Activated CD4-positive, CD25-positive, alpha-beta regulatory T cell treated with anti-CD3 and anti-CD28 coated beads, Interleukin-2, amount 50 U/mL, for 24 hours (primary cell): ENCODE measurements at places on chromosomes 3 and 15.

DNA sequence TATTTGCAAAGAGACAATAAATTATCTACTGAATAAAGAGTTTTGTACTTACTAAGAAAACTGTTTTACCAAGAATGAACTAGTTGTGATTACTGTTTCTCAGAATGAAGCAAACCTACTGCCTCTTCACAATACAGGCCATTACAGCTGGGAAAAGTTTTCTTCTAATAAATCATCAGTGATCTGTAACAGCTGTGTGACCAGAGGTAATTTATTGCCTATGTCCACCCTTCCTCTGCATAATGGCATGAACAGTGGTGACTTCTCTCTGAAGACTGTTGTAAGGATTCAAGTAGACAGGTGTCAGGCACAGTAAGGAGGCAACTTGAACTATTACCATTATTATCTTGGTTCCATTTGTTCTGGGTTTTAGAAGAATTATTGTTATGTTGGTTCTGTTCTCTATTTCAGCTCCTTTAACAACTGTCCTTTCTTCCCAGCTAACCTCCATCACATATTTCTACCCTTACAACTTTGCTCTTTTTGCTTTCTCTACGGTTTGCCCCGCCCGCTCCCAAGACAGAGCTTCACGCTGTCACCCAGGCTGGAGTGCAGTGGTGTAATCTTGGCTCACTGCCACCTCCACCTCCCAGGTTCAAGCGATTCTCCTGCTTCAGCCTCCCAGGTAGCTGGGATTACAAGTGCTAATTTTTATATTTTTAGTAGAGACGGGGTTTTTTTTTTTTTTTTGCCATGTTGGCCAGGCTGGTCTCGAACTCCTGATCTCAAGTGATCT lies 51.5 kb downstream of the PRKAR2A start:
- ATAC-seq = no peak

DNA sequence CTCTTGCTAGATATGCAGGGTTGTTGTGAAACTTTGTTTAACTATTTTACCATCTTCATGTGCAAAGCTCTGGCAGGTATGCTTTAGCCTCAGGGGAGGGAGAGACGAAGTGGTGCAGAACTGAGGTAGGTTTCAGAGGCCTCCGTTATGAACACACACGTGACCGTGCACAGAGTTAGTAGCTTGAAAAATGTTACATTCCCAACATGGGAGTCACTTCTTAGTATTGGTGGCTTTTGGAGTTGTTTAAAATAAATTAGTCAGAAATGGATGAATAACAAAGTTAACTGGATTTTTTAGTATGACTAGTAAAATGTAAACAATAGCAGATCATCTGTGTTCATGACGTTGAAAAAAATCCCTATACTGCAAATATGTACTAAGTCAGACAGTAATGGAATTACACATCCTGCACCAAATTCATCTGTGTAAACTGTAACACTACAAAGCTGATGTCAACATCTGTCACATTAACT lies 279.6 kb downstream of the KLF13 start:
- ATAC-seq = no peak

DNA sequence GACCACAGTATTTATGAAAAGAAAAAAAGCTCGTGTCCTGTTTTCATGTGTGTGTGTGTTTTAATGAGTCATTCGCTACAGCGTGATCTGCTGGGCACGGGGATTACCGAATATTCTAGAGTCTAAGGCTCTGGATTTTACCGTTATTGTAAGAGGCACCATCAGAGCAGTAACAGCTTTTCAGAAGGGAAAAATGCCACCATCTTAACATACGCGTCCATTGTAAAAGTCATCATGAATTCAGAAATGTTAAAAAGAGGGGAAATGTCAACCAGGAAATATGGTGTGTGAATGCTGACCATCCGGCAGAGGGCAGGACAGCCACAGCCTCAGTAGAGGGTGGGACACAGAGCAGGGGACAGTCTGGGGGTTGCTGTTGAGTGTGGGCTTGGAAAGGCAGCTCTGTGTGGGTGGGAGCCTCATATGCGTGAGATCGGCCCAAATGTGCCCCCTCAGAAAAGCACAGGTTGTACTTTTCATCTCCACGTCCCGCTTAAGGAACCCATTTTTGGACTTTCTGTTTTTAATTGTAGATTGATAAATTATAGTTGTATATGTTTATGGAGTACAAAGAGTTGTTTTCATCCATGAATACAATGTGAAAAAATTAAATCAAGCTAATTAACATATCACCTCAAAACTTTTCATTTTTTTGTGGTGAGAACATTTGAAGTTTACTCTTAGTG lies 69.6 kb downstream of the ASB7 start:
- no peak for ATAC-seq

DNA sequence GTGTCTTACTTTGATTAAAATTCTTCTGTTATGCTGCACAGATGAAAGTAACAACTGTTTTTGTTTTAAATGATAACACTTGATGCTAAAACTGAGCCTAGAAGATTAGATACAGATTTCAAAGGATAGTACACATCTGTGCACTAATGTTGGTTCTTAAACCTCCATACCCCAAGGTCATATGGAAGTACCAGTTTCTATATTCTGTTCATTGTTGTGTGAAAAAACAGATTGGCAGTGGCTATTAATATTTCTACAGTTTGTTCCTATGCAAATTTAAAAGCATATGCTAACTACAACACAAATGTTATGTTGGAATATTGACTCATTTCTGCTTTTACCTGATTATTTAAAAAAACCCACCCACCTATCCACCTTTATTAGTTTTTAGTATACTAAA lies 32.0 kb upstream of the GBE1 start:
- no peak for ATAC-seq

GRCh38 chr15:57146506-57147201 lies 228.2 kb downstream of the TCF12 start:
- ATAC-seq = no peak

DNA sequence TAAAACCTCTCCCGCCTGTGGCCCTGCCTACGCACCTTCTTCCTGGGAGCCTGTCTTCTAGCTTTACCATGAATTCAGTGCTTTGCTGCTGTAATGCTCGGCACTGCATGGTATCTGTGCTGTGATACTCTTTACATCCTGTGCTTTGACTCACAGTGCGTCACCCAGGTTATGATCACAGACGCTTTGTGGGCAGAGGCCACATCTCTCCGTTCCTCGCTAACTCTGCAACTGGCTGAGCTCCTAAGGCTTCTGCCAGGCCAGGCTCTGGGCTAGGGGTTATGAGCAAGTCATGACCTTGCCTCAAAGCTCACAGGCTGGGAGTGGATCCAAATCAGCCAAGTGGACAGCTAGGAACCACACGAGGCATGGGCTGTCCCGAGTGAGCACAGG lies 23.2 kb downstream of the SPTBN5 start:
- ATAC-seq = peak; percentile 88

GRCh38 chr15:72591361-72591760 lies 63.1 kb upstream of the GOLGA6B start:
- no peak for ATAC-seq

DNA sequence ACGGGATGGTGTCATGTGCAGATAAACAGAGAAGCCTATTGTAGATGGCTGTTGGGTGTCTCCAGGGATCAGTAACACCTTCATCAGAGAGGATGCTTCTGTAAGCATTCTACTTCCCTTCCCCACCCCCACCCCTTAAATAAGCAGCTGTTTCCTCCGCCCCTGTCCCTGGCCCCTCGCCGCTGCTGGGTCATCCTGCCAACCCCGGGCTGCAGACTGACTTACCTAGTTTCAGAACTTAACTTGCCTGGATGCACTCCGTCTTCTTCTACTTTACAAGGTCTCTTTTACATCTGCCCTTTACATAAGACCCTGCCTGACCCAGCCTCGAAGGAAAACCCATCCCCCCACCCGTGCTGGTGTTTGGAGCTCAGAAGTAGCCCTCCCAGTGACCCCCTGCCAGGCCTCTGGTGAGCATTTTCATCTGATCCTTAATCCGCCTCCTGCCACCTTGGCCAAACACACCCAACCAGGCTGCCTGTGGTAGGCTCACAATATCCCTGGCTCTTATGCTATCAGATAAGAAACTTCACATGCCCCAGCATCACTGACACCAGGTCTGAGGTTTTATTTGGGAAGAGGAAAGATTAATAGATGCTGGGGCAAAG lies 103.0 kb upstream of the HES1 start:
- ATAC-seq = no peak

DNA sequence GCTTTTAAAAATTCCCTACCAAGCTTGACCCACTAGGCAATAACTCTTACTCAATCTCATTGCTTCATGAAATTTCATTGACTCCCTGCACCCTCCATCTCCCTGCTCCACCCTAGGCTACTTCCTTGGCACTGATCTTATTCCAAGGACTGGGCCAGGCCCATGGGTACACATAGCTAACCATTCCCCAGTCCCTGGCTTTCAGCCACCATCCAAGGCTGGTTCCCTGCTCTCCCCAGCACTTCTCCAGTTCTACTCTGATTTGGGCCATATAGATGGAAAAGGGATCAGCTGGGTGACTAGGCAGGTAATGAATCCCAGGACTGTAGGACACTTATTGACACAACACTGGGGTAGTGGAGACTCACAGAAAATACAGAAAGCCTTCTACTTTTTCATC lies 88.1 kb upstream of the NEO1 start:
- no peak for ATAC-seq

DNA sequence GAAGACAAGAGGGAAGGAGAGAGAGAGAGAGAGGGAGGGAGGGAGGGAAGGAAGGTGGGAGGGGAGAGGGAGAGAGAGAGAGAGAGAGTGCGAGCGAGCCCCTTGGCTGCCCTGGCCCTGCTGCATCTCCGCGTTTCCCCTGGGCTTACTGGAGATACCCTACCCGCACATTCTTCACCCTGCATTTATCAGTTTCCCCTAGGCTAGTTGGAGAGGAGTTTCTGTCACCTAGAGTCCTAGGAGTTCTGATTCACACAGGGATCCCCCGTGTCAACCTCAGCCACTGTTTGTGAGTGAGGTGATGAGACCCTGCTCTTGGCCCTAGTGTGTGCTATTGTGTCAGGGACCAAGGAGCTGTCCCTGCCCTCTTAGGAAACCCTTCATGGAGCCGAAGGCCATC lies 18.7 kb downstream of the BHLHE40 start:
- no peak for ATAC-seq

GRCh38 chr15:45414215-45414885 lies 36.0 kb upstream of the GATM start:
- no peak for ATAC-seq

GRCh38 chr15:34812369-34812768 lies 17.0 kb upstream of the ACTC1 start:
- ATAC-seq = no peak

GRCh38 chr3:126081618-126082361 lies 2.1 kb downstream of the SLC41A3 start:
- no peak for ATAC-seq

GRCh38 chr15:62469478-62469873 lies 304.4 kb upstream of the C2CD4B start:
- no peak for ATAC-seq

DNA sequence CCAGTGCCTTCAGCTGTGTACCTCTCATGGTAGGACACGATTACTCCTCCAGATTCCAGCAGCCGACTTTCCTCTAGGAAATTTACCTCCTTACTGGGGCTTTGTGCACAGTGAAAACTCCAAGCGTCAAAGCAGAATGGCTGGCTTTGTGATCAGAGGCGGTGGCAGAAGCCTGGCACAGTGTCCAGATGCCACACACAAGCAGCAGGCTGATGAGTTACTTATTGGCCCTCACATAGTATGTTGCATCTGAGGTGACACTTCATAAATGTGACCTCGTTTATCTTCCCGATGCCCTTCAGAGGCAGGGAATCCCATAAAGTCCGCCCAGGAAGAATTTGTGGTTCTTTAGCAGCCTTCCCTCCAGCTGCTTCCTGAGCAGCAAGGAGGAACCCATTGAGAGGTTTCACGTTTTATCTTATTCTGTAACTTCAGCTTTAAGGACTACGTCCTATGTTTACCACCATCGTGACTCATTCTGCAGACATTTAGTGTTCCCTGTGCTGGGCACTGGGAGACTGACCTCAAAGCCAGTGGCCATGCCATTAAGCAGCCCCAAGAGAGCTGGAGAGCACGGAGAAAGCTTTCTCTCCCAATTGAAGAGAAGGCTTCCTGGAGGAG lies 107.1 kb upstream of the C15orf61 start:
- ATAC-seq = no peak

GRCh38 chr3:43960448-43960840 lies 269.7 kb downstream of the ABHD5 start:
- no peak for ATAC-seq

DNA sequence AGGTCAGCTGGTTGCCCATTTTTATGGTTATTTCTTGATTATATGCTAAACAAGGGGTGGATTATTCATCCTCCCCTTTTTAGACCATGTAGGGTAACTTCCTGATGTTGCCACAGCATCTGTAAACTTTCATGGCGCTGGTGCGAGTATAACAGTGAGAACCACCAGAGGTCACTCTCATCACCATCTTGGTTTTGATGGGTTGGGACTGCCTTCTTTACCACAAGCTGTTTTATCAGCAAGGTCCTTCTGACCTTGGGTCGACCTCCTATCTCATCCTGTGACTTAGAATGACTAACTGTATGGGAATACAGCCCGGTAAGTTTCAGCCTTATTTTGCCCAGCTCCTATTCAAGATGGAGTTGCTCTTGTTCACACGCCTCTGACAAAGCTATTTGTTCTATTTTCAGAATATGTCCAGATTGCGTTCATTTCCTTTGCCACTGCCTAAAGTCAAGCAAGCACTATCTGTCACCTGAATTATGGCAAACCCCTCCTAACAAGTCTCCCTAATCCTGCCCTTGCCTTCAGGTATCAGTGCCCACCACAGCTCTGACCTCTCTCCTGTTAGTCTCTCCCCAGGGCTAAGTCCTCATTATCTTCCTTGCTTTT lies 308.5 kb downstream of the ROBO2 start:
- ATAC-seq = no peak

- no peak for ATAC-seq
Measured at GRCh38 chr3:146521394-146521793, 23.0 kb downstream of the PLSCR1 start.

DNA sequence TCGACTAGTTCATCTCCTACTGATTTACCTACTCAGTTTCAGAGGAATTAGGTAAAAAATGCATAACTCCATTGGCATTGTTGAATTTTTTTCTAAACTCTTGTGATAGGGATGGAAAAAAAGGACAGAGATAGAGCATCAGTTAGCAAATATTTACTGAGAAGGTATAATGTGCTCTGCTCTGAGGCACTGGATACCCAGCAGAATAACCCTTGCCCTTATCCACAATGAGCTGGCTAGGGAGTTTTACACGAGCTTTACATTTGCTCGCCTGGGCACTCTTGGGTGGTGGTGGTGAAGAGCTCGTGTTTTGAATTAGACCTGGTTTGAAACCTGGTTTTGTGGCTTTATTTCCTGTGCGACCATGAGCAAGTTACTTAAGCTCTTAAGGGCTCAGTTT lies 149.6 kb downstream of the RORA start:
- no peak for ATAC-seq

- no peak for ATAC-seq
Measured at GRCh38 chr3:49879721-49880120, 10.0 kb upstream of the CAMKV start.

GRCh38 chr3:123342631-123343080 lies 106.2 kb downstream of the ADCY5 start:
- ATAC-seq = no peak

- ATAC-seq = no peak
Measured at GRCh38 chr3:29335943-29336342, 55.1 kb downstream of the RBMS3 start.

- no peak for ATAC-seq
Measured at GRCh38 chr3:196942915-196943277, 568 bp upstream of the NCBP2 start.
